Ovary (tissue), 10 donors: ENCODE measurements at places on chromosomes 16 and 17. TPM values are rescaled to one million over a fixed set of nuclear protein-coding genes. Genes with fewer than 3 reads are reported as not detected.

KRT16 gene
- not detected for total RNA-seq

- DNase-seq, result no peak
Measured at GRCh38 chr16:85774811-85775210, 23.9 kb upstream of the C16orf74 start.

ABCA8 gene
- 143 TPM for total RNA-seq

TBC1D3G gene
- total RNA-seq, result not detected

FTO gene
- total RNA-seq, result 88.7 TPM

DNA sequence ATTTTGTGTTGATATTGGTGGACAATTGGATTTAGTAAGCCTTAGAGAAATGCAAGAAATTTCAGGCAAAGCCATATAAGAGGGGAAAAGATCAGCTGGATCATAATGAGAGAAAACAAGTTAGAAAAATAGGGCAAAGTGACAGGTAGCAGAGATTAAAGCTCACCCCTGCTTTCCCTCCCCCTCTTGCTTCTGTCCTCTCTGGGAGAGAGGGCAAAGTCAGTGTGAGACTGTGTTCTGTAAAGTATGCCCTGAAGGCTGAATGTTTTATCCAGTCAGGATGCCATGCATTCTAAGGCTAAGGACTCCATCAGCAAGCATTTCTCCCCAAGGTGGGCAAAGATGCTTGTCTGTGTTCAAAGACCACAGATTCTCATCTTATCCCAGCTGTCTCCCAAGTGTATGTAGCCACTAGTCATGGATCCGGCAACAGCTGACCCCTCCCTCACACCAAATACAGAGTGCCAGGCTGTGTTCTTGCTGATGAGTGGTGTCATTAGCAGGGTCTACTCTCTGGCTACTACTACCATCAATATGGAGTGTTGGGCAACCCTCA is 136.2 kb upstream of the DNAH9 start:
- no peak for DNase-seq

DNA sequence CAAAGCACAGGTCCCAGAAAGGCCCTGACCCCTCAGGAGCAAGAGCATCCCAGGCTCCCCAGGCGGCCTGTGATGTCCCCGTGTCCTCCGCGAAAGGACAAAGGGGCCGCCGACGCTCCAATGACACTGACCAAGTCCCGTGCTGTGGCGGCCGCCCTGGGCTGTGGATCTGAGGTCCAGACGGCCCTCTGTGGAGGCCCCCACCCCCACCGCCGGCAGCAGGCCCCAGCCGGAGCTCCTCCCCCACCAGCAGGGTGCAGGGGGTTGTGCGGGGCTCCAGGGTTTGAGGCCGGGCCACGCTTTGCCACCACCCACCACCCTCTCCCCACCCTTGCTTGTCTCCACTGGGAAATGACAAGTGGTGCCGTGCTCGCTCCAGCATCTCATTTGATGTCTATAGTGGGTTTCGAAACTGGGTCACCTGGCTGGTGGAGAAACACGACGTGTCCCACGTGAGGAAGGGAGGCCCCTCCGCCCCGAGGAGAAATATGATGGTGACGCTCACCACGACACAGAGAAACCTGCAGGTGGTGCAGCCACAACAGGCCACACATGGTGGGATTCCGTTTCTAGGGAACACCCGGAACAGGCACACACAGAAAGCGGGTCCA is 31.2 kb upstream of the ZNF469 start:
- DNase-seq, result no peak

DNA sequence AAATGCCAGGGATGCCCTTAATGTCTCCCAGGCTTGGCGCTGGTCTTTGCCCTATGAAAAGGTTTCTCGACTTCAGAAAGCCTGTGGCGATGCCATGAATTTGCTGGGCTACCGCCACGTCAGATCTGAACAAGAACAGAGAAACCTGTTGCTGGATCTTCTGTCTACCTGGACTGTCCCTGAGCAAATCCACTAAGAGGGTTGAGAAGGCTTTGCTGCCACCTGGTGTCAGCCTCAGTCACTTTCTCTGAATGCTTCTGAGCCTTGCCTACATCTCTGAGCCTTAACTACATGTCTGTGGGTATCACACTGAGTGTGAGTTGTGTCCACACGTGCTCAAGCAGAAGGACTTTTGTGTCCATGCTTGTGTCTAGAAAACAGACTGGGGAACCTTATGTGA is 11.4 kb downstream of the CHST4 start:
- DNase-seq, result no peak

DNA sequence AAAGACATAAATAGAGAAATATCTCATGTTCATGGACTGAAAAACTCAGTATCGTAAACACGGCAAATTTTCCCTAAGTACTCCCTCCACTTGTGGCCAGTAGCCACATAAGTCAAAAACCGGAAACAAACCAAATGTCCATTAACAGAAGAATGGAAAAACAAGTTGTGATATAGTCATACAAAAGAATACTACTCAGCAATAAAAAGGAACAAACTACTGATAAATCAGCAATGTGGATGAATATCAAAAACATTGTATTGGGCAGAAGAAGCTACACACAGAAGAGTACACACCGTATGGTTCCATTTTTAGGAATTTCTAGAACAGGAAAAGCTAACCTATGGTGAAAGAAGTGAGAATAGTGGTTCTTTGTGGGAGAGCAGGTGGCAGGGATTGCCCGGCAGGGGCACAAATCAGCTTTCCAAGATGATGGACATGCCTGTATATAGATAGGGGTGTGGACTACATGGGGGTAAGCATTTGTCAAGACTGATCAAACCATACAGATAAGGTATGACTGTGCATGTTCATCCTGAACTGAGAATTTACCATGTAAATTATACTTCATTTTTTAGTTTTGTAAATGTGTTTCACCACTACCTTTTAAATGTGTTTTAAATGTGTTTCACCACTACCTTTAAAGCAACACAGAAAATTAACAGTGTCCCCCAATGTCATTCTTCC is 172.8 kb upstream of the CDH5 start:
- no peak for DNase-seq

- DNase-seq, result no peak
Measured at GRCh38 chr16:50542703-50543102, 5.5 kb upstream of the NKD1 start.

DNA sequence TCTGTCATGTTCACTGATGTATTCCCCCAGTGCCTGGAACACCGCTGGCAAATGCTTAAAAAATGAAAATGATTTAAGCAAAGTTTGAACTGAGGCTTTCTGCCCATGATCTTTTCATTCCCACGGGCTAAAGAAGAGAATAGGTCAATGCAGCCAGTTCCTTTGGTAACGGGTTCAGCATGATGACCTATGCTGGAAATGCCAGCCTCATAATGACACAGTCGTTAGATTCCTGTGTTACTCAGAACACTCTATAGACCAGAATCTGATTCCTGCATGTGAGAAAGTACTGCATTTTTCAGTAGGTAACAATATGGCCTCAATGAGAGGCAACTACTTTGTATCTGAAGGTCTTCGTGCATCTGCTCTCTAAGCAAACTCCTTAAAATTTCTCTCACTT is 19.1 kb upstream of the LIMD2 start:
- DNase-seq, result no peak

DNA sequence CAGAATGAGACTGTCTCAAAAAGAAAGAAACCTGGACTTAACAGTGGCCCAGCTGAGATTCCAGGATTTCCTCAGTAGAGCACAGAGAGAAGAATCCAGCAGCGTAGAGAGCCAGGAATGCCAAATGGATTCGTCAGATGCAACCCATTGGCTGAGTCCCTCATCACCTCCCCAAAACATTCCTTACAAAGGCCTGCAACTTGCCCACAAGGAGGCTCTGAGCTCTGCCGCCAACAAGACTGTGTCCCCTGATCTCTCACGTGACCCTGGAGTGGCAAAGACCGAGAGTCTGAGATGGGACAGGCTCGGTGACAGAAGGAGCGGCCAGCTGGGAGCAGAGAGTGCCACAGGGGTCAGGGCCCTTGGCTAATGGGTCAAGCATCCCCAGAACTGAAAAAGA is 6.9 kb upstream of the CHMP6 start:
- peak; percentile 7 for DNase-seq

- no peak for DNase-seq
Measured at GRCh38 chr17:2202996-2203575, 100.5 kb downstream of the SMG6 start.

DNA sequence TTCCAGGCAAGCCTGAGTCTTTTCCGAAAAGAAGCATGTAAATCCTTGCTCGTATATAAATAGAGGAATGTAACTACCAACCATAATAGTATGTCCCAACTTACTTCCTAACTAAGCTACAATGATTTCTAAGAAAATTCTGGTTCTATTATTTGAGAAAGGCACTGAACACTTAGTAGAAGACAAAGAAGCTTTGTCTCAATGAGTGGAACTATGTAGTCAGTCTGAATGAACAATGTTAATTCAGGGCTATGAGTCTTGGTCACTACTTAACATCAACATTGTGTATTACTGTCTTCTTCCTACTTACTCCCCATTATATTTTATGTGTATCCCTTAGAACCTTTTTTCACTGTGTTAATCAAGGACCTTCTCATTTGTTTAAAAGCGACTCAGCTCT is 206.0 kb downstream of the CYB561 start:
- no peak for DNase-seq

NPIPB9 gene
- 2.8 TPM for total RNA-seq

DNA sequence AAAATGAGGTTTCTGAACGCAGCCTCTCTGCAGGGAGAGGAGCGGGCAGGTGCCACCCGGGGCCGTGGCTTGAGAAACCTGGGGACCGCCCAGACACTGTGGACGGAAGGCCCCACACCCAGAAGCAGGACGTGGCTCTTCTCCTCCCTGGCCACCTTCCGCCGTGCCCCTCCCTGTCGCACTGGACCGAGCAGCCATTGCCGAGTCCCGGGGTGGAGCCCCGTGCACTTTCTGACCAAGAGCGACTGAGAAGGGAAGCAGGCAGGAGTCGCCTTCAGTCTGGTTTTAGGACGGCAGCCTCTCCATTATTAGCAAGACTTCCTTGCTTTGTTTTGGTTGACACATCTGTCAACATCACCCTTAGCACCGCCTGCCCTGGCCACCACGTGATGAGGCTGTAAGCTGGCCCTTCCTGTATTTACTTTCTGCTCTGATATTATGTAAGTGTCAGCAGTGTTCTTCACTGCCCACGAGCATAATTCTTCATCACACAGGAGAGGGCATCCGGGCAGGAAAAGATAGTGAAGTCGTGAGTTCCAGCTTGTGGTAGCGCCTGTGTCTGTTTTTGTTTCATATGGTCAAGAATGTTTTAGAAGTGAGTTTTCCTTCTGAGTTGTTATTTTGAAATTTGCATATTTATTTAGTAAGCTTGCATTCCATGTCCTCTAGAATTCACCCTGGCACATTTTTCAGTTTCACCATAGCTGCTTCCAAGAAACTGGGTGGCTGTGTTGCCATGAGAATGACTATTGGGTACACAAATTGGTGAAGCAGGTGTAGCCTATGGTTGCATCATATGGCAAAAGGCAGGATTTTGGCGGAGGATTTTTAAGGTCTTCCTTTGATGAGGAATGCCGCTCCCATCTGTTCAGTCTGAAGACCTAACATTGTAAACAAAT is 1.0 kb downstream of the HERPUD1 start:
- peak; percentile 80 for DNase-seq

MEOX1 gene
- total RNA-seq, result 1.4 TPM

DNA sequence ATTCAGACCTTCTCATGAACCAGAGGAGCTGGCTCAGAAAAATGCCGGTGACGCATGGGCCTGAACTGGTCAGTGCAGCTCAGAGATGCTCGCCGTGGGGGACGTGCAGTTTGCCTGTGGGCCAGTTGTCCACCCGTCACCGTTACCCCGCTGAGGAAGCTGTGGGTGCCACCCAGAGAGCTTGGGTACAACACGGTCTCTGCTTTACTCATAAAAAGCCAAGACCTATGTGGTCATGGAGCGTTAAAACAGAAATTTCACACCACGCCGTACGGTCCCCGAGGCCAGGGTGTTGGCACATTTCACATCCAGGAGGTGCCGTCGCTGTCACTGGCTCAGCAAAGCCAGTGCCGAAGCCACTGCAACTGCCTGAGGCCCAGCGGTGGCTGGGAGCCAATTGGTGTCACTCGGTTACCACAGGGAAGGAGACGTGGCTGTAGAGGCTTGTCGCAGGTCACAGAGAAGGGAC is 120.9 kb downstream of the METRNL start:
- peak; percentile 41 for DNase-seq

GRCh38 chr17:59763861-59764260 is 56.4 kb downstream of the VMP1 start:
- no peak for DNase-seq

DNA sequence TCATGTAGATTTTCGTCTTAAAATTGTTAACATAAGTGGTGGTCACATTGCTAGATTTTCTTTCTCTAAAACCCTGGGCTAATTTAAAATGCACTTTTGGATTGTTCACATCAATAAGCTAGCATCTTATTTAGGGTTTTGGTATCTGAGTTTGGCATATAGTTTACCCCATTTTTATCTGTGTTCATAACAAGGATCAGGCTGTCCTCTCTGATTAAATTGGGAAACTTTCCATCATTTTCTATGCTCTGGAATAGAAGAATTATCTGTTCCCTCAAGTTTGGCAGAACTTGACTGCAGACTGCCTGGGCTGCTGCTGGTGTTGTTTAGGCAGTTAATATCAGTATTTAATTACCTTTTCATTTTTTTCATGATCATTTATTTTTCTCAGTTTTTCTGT is 1.8 kb downstream of the SPECC1 start:
- DNase-seq, result no peak

DNA sequence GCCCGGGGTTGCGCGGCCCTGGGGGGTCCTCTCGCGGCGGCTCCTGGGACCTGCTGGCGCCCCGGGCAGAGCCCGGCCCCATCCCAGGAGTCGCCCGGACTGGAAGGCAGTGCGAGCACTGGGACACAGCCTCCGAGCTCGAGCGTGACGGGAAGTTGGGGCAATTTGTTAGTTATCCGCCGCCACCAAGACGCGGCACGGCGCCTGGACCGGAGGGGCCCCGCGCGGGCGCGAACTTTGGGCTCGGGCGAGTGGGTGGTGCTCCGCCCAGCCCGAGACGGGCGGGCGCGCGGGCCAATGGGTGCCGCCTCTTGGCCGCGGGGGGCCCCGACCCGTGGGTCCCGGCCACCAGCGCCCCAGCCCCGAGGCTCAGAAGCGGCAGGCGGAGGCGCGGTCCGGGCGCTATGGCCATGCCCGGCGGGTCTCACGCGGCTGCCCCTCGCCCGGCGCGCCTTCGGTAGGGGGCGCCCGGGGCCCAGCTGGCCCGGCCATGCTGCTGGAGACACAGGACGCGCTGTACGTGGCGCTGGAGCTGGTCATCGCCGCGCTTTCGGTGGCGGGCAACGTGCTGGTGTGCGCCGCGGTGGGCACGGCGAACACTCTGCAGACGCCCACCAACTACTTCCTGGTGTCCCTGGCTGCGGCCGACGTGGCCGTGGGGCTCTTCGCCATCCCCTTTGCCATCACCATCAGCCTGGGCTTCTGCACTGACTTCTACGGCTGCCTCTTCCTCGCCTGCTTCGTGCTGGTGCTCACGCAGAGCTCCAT is at the start of gene ADORA2B:
Gene ADORA2B, plus strand, starts transcription at position 372 of the 768 bp plus-strand sequence. Its CDS starts 119 bp downstream, at position 491.
- DNase-seq, result peak; percentile 36

GRCh38 chr17:74512036-74512435 is 19.2 kb downstream of the CD300LB start:
- no peak for DNase-seq
